ENCODE measurements at places on chromosomes 12 and 14. TPM values are rescaled to one million over a fixed set of nuclear protein-coding genes. Genes with fewer than 3 reads are reported as not detected.

Gene ADAM20
- total RNA-seq: 1.3 TPM

Gene RPGRIP1
- not detected for total RNA-seq

Gene ARMH4
- 57.1 TPM for total RNA-seq

Gene SLC7A7
- total RNA-seq: 1.7 TPM

Gene CLEC4C
- not detected for total RNA-seq

Gene ZFHX2
- total RNA-seq: 39.1 TPM

DNA sequence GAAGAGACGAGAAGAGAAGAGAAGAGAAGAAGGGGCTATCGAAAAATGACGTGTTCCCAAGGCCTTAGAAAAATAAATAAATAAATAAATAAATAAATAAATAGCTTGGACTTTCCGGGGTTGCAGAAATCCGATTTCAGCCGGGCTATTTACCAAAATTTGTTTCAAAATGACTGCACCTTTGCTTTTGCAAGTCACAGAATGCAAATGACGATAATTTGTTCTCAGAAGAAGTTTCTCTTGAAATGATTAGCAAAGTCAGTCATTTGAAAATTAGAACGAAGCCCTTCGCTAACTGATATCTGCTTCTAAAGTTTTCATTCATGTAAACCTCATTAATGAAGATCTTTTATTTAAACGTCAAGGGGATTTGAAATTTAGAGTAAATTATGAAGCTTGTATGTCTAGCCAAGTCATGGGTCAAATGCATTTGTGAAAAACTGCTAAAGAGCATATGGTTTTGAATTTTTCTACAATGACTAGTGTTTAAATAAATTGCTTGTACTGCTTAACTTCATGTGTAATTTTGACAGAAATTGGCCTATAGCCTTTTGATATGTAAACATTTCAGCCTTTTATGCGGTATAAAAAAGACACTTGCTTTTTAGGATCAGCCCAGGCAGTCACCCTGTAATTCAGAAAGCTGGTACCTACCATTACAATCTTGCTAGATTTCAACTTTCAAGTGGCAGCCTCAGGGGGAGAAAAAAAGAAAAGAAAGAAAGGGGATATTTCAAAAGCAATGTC, 4.6 kb upstream of the GSC start:
- no peak overlapping the region for H3K27ac ChIP-seq
- H3K27me3 ChIP-seq: peaks cover 38% of the 10 kb centered on the region
- peaks cover 4% of the 10 kb centered on the region for H3K36me3 ChIP-seq
- DNase-seq: no peak

DNA sequence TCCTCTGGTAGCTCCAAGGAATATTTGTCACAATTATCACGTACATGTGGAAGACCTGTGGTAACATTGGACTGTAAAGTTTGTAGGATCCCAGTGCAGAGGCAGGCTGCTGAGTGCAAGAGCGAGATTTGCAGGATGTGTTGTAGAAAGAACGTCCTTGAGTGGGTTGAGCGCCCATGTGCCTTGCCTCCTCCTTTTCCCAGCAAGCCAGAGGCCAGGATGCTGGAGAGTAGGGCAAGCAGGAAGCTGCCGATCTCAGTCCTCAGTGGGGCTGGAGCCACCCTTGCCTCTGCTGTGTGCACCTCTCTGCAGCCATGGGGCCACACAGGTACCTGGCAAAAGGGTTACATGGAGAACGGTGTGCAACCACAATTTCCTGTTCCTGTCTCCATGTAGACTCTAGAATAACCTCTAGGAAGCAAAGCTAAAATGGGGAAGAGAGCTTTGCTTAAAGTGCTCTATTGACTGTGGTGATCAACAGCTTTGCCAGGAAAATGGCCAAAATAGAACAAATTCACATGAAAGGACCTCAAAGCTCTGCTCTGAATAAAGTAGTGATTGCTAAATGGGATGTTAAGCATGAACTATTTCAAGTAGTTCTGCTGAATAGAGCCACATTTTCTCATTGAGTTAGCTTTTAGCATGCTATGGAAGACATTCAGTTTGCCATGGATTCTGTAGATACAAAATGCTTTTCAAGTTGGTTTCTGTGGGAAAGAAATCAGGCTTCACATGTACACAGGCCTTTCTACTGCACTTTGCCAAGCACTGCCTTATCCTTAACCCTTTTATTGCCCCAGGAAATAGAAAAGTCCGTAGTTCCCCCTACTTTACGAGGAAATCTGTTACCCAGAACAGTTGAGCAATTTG, 37.4 kb downstream of the ANKRD9 start:
- no peaks in the 10 kb centered on the region for H3K27me3 ChIP-seq
- H3K36me3 ChIP-seq: peaks cover 4% of the 10 kb centered on the region
- no peak overlapping the region for H3K27ac ChIP-seq
- H3K4me3 ChIP-seq: no peak overlapping the region
- no peaks in the 10 kb centered on the region for H3K4me1 ChIP-seq

GRCh38 chr14:30620178-30620577, 1.9 kb upstream of the SCFD1 start:
- no peak overlapping the region for H3K27ac ChIP-seq
- H3K27me3 ChIP-seq: peaks cover 6% of the 10 kb centered on the region
- H3K4me3 ChIP-seq: no peak overlapping the region
- H3K4me1 ChIP-seq: peaks cover 13% of the 10 kb centered on the region

DNA sequence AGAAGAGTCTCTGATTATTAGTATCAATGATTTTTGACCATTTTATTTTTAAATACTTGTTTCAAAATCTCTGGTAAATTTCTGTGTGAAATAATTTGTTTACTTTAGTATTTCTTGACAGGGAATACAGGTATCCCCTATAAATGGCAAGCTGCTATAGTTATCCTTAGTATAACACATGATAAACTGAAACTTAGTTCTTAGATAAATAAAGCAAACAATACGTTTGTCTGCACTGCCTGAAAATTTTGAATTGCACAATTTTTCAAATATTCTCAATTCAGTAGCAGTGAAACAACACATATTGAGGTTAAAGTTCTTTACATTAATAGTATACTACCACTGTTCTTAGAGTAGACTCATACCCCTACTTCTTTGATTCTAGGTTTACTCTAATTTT, 26.9 kb downstream of the CNOT2 start:
- no peak for DNase-seq
- no peak overlapping the region for H3K4me3 ChIP-seq
- no peaks in the 10 kb centered on the region for H3K36me3 ChIP-seq
- no peak overlapping the region for H3K27ac ChIP-seq
- no peaks in the 10 kb centered on the region for H3K27me3 ChIP-seq
- H3K4me1 ChIP-seq: peaks cover 26% of the 10 kb centered on the region

GRCh38 chr14:68896132-68896531, 83.0 kb downstream of the ACTN1 start:
- peaks cover 20% of the 10 kb centered on the region for H3K4me1 ChIP-seq
- H3K4me3 ChIP-seq: no peak overlapping the region
- DNase-seq: no peak
- H3K27me3 ChIP-seq: peaks cover 9% of the 10 kb centered on the region
- H3K36me3 ChIP-seq: peaks cover 10% of the 10 kb centered on the region

Gene IL22
- not detected for total RNA-seq

- H3K4me1 ChIP-seq: no peaks in the 10 kb centered on the region
- H3K27me3 ChIP-seq: no peaks in the 10 kb centered on the region
- no peak for DNase-seq
- no peak overlapping the region for H3K27ac ChIP-seq
Measured at GRCh38 chr12:101793401-101793800, 37.4 kb downstream of the GNPTAB start.

Gene SERPINA12
- total RNA-seq: not detected

DNA sequence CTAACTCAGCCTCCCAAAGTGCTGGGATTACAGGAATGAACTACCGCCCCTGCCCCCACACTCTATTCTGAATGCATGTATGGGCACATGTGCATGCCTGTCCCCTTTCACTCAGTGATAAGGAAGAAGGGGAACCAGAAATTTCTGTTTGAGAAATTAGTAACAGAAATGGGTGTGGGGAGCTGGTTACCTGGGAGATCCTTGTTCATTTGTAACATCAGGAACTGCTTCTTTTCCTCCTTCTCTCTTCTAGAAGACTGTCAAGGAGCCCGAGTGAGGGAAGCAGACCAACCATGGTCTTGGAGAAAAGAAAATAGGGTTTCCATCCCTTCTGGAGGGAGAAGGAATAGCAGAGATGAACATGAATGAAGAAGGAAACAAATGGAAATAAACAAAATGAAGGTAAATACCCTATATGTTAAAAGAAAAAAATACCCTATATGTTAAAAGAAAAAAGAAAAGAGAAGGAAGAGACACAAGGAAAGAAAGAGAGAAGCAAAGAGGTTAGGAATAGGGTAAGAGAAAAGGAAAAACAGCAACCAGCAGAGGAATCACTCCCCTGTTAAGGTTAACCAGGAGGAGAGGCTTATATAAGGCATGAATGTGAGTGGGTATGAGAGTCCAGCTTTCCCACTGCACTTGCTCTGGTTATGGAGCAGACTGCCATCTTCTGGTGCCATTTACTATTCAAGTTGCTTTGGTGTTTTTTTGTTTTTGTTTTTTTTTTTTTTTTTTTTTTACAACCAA, 3.3 kb downstream of the PPP1R3E start:
- no peak overlapping the region for H3K27ac ChIP-seq
- H3K4me3 ChIP-seq: peak overlapping the region; percentile 67
- DNase-seq: no peak
- H3K36me3 ChIP-seq: peaks cover 9% of the 10 kb centered on the region
- peaks cover 5% of the 10 kb centered on the region for H3K4me1 ChIP-seq

DNA sequence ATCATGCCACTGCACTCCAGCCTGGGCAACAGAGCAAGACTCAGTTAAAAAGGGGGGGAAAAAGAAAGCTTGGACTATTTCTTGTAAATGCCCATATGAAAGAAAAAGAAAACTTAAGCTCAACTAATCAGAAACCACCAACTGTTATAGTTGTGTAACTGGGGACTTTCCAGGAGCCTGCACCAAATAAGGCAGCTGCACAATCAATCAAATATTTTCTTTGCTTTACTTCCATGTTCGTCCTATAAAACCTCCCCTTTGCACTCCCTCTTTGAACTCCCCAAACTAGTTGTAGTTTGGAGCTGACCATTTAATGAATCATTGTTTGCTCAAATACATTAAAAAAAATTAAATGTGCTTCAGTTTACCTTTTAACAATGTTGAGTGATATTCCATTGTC, 54.9 kb downstream of the OTOGL start:
- DNase-seq: no peak
- H3K4me3 ChIP-seq: no peak overlapping the region
- H3K27me3 ChIP-seq: no peaks in the 10 kb centered on the region
- H3K4me1 ChIP-seq: no peaks in the 10 kb centered on the region
- H3K27ac ChIP-seq: no peak overlapping the region

Gene GSC
- total RNA-seq: not detected

Gene KRT79
- not detected for total RNA-seq

DNA sequence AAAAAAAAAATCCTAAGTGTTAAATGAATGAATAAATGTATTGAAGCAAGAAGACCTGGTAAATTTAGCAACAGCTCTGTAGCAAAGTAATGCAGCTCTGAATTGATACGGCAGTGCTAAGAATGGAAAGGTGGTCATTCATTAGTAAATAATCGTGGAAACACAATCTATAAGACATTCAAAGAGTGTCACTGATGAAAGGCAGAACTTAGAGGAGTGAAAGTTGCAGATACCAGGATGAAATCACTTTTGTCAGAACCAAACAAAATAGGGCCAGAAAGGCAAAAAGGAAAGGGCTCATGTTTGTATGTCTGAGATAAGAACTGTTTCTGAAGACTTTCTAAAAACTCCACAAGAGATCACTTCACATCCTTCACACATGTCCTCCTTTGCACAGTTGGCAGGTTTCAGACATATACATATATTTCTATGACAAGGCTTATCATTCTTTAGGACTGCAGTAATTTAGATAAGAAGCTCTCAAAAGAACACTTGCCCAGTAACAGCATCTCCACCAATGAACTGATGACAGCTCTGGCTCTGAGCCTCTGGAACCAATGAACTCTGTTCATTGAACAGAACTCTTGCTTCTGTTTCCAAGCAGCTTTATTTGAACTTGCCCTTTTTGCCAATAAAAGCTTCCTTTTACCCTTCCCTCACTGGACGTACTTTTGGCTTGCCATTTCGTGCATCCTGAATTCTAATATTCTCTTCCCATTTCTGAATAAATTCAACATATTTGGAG, 4.2 kb upstream of the LRR1 start:
- peaks cover 6% of the 10 kb centered on the region for H3K27me3 ChIP-seq
- no peaks in the 10 kb centered on the region for H3K4me1 ChIP-seq
- no peak for DNase-seq

Gene DPY19L2
- total RNA-seq: 1.8 TPM

- H3K27ac ChIP-seq: no peak overlapping the region
- no peak for DNase-seq
- peaks cover 5% of the 10 kb centered on the region for H3K27me3 ChIP-seq
Measured at GRCh38 chr14:94472842-94473241, 3.2 kb downstream of the SERPINA9 start.

GRCh38 chr12:113214895-113215400, 6.3 kb upstream of the TPCN1 start:
- no peaks in the 10 kb centered on the region for H3K27me3 ChIP-seq
- no peak for DNase-seq
- no peaks in the 10 kb centered on the region for H3K36me3 ChIP-seq
- H3K4me1 ChIP-seq: peaks cover 3% of the 10 kb centered on the region
- H3K4me3 ChIP-seq: no peak overlapping the region
- H3K27ac ChIP-seq: no peak overlapping the region

GRCh38 chr14:52583544-52583943, 30.9 kb downstream of the GPR137C start:
- H3K36me3 ChIP-seq: no peaks in the 10 kb centered on the region
- no peak overlapping the region for H3K27ac ChIP-seq
- H3K4me1 ChIP-seq: no peaks in the 10 kb centered on the region
- no peak overlapping the region for H3K4me3 ChIP-seq
- DNase-seq: no peak
- no peaks in the 10 kb centered on the region for H3K27me3 ChIP-seq

Gene FAIM2
- total RNA-seq: 3.5 TPM

GRCh38 chr14:35196571-35196970, 74.2 kb downstream of the PRORP start:
- no peak overlapping the region for H3K27ac ChIP-seq
- no peaks in the 10 kb centered on the region for H3K27me3 ChIP-seq
- DNase-seq: no peak
- no peak overlapping the region for H3K4me3 ChIP-seq

GRCh38 chr12:13000616-13000924, 505 bp upstream of the HEBP1 start:
- peak overlapping the region; percentile 94 for H3K4me3 ChIP-seq
- no peak for DNase-seq

DNA sequence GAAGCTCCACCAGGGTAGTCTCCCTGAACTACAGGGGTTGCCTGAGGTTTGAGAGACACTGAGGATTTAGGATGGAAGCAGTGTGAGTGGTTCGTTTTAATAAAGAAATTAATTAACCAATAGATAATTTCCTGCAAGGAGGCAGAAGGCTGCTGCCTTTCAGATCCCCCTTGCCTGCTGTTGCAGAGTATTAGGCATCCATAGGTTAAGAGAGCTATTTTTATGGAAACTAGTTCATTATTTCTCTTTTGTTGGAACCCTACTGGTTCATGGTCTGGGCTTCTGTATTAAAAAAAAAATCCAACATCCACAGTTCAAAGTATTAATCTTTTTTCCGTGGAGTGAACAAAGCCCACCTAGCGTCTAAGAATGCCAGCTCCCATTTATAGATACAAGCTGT, 50.5 kb upstream of the RTRAF start:
- H3K27ac ChIP-seq: no peak overlapping the region
- no peak for DNase-seq
- no peak overlapping the region for H3K4me3 ChIP-seq
- H3K36me3 ChIP-seq: no peaks in the 10 kb centered on the region

Data from glutamatergic neuron (in vitro differentiated cells).